Activated CD8-positive, alpha-beta memory T cell treated with anti-CD3 and anti-CD28 coated beads, Interleukin-2, amount 10 ng/mL, durations not matched to agents 7 days and 5 days (primary cell): ENCODE measurements at places on chromosomes 2 and 18. TPM values are rescaled to one million over a fixed set of nuclear protein-coding genes. Genes with fewer than 3 reads are reported as not detected.

GRCh38 chr18:52130624-52131301, 209.2 kb upstream of the DCC start:
- H3K27me3 ChIP-seq: no peaks in the 10 kb centered on the region
- no peaks in the 10 kb centered on the region for H3K36me3 ChIP-seq
- H3K4me1 ChIP-seq: no peaks in the 10 kb centered on the region
- H3K4me3 ChIP-seq: no peak overlapping the region
- DNase-seq: no peak

Gene CYP26B1
- not detected for total RNA-seq

DNA sequence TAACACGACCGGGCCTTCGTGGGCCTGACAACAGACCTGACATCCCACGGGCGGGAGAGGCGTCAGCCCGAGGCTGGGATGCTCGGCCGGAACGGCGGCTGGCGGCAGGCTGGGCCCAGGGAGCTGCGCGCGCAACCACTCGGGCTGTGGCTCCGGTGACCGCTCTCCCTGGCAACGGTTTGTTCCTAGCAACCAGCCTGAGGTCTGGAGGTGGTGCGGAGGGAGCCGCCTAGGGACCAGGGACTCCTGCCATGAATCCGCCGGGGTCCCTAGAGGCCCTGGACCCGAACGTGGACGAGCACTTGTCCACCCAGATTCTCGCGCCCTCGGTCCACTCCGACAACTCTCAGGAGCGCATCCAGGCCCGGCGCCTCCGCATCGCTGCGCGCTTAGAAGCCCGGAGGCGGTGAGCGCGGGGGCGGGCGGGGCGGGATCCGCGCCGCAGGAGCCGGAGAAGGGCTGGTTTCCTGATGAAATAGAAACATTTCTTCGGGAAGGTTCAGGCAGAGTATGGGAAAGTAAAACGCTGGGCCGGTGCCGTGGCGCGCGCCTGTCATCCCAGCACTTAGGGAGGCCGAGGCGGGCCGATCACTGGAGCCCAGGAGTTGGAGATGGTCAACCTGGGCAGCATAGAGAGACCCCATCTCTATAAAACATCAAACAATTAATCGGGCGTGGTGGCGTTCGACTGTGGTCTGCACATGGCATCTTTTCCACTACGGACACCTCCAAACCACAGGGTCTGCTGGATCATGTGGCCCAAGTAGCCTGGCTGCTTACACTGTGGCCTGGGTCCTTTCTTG, at the start of gene DRC1:
TSS of gene DRC1 (plus strand) at position 182 of the 803 bp plus-strand sequence. CDS start at position 252, 70 bp downstream.
- peaks cover 24% of the 10 kb centered on the region for H3K27me3 ChIP-seq
- H3K4me3 ChIP-seq: no peak within 1 kb of the TSS
- H3K36me3 ChIP-seq: peaks cover 1% of the 10 kb centered on the region
- no peak within 1 kb of the TSS for H3K27ac ChIP-seq

Gene SEMA4C
- total RNA-seq: 11.6 TPM

- no peaks in the 10 kb centered on the region for H3K36me3 ChIP-seq
- no peak overlapping the region for H3K4me3 ChIP-seq
- no peak for DNase-seq
- no peak overlapping the region for H3K27ac ChIP-seq
Observed at GRCh38 chr2:181836583-181836982, 54.9 kb upstream of the ITPRID2 start.

Gene ALK
- total RNA-seq: not detected

DNA sequence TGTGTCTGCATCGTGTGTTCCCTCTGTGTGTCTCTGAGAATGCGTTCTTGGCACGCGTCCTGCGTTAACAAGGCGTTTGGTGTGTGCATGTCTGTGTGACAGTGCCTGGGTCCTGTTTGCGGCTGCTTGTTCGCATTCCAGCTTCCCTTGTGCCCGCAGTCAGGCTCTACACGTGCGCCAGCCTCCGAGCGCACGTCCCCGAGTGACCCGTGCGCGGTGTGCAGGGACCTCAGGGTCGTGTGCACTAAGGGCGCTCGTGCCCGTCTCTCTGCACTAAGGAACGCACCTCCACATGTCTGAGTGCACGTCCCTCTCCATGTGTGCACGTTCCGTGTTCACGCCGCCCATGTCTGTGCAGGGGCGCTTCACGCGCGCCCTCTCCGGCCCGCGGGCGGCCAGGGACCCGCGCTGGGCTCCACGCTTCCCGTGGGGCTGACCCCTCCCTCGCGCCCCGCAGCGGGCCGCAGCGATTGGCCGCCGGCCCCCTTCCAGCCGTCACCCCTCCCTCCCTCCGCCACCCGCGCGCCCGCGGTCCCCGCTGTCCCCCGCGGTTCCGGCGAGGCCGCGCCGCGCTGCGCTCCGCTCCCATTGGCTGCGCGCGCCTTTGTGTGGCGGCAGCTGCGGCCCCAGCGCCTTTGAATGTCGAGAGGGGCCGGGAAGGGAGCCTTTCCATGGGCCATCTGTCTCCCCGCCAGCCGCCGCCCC, 229.4 kb downstream of the HAUS1 start:
- H3K4me3 ChIP-seq: peak overlapping the region; percentile 52
- H3K27ac ChIP-seq: no peak overlapping the region
- no peaks in the 10 kb centered on the region for H3K36me3 ChIP-seq
- H3K27me3 ChIP-seq: peaks cover 87% of the 10 kb centered on the region

GRCh38 chr2:213015387-213016165, 135.8 kb downstream of the IKZF2 start:
- H3K27ac ChIP-seq: peak overlapping the region; percentile 54
- DNase-seq: peak; percentile 83
- peaks cover 40% of the 10 kb centered on the region for H3K4me1 ChIP-seq
- peak overlapping the region; percentile 38 for H3K4me3 ChIP-seq
- peaks cover 43% of the 10 kb centered on the region for H3K27me3 ChIP-seq
- peaks cover 27% of the 10 kb centered on the region for H3K36me3 ChIP-seq

GRCh38 chr2:237651761-237652160, 24.4 kb downstream of the LRRFIP1 start:
- H3K27me3 ChIP-seq: peaks cover 34% of the 10 kb centered on the region
- H3K27ac ChIP-seq: no peak overlapping the region
- H3K4me1 ChIP-seq: peaks cover 7% of the 10 kb centered on the region

Gene ACMSD
- not detected for total RNA-seq

DNA sequence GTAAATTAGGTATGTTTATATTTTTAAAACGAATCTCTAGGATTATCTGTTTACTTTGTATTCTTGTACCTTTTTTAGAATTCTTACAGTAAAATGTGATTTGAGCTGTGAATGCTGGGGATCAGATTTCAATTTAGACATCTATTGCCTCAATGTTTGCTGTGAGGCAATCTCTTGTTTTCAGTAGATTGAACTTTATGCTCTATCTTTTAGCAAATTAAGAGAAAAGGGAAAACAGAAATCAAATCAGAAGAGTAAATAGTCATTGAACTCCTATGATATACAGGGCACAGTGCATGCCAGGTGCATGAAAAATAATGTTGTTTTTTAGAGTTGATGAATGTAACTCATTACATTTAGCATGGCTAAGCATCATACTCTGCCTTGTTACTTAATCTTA, 39.5 kb downstream of the ZC3H6 start:
- no peak overlapping the region for H3K27ac ChIP-seq
- no peaks in the 10 kb centered on the region for H3K27me3 ChIP-seq
- no peak for DNase-seq
- H3K4me1 ChIP-seq: no peaks in the 10 kb centered on the region

DNA sequence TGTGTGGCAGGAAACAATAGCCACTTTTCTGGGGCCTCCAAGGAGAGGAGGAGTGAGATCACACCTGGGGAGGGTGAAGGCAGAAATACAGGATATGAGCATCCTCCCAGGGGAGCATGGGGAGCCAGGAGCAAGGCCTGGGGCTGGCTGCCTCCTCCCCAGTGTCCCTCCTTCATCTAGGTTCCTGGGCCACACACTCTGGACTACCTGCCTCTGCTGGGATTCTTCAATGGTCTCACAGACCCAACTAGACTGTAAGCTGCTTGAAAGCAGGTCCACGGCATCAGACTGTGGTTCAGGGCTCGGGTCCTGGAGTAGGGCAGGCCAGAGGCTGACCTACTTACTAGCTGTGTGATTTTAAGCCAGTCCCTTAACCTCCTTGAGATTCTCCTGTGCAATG, 94.0 kb downstream of the MCFD2 start:
- no peak overlapping the region for H3K27ac ChIP-seq
- peaks cover 13% of the 10 kb centered on the region for H3K27me3 ChIP-seq
- H3K36me3 ChIP-seq: no peaks in the 10 kb centered on the region
- no peak for DNase-seq
- H3K4me1 ChIP-seq: no peaks in the 10 kb centered on the region

Gene SCG2
- not detected for total RNA-seq

DNA sequence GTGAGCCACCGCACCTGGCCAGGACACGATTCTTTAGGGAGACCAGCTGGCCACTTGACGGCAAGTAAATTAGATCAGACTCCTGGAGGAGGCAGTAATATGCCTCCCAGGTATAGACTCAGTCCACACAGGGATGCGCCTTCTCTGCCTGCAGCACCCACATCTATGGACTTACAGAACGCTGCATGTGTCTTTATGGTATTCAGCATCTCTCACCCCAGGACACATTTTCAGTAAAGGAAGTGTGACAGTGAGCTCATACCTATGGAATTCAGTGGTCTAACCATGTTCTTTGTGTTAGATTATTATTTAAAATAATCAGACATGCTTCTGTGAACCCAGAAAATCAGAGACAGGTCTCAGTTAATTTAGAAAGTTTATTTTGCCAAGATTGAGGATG, 5.9 kb upstream of the NARS1 start:
- no peak overlapping the region for H3K4me3 ChIP-seq
- no peaks in the 10 kb centered on the region for H3K27me3 ChIP-seq
- H3K27ac ChIP-seq: no peak overlapping the region
- H3K4me1 ChIP-seq: peaks cover 15% of the 10 kb centered on the region
- no peak for DNase-seq
- peaks cover 2% of the 10 kb centered on the region for H3K36me3 ChIP-seq

DNA sequence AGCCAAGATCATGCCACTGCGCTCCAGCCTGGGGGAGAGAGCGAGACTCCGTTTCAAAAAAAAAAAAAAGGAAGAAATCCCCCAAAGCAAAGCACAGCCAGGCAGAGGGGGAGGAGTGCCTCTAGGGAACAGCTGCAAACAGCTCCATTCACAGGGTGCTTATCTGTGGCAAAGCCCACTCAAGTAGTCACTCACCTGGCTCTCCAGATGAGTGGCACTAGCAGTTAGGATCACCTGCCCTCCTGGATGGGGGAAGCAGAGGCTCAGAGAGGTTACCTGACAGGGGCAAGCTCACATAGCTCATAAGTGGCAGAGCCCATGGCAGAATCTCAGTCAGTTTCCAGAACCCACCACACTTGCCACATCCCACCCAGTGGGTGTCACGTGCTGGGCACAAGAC, 30.3 kb downstream of the TFCP2L1 start:
- peaks cover 5% of the 10 kb centered on the region for H3K4me1 ChIP-seq
- H3K27ac ChIP-seq: no peak overlapping the region
- H3K27me3 ChIP-seq: peaks cover 3% of the 10 kb centered on the region
- H3K36me3 ChIP-seq: no peaks in the 10 kb centered on the region
- DNase-seq: no peak

Gene CCDC68
- not detected for total RNA-seq

- H3K4me3 ChIP-seq: no peak overlapping the region
- H3K36me3 ChIP-seq: no peaks in the 10 kb centered on the region
- H3K27ac ChIP-seq: no peak overlapping the region
- H3K27me3 ChIP-seq: peaks cover 6% of the 10 kb centered on the region
Observed at GRCh38 chr2:42372474-42373200, 11.6 kb upstream of the COX7A2L start.

Gene SH2D6
- 0.52 TPM for total RNA-seq

Gene GALNT14
- not detected for total RNA-seq

DNA sequence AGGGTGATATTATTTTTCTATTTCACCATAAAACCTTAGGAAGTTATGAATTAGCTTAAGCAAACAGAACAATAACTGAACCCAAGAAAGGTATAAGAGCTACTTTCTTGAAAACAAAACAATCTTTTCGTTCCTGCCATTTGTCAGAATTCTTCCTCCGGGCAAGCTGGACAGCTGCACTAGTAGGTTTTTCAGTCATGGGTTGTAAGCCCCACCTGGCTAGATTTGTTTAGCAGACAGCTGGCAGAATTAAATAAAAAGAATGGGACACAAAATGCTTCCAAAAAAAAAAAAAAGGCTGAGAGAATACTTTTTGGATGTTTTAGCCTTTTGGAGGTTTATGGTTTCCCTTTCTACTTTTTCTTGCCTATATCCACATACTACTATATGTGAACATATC, 694.1 kb downstream of the ARHGAP15 start:
- no peaks in the 10 kb centered on the region for H3K4me1 ChIP-seq
- DNase-seq: no peak
- no peaks in the 10 kb centered on the region for H3K36me3 ChIP-seq
- H3K27me3 ChIP-seq: peaks cover 25% of the 10 kb centered on the region

DNA sequence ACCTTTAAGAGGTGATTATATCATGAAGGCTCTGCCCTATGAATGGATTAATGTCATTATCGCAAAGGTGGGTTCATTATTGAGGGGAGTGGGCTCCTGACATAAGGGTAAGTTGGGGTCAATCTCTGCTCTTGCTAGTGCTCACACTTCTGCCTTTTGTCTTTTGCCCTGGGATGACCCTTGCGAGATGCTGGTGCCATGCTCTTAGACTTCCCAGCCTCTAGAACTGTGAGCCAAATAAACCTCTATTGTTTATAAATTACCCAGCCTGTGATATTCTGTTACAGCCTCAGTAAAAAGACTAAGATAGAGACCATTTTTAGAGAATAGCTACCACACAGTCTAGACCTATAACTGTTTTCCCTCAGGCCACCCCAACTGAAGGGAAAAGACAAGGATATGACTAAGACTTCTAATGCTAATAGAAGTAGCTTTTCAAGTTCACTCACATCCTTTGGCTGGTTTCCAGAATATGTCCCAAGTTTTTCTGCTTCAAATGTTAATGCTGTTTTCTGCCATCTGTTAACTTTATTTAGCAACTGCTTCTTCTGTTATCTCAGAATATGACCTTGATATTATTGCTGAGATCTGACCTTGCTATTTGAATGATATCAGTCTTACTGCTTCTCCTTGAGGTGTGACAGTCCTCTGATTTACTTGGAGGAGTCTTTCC, 65.1 kb upstream of the STAM2 start:
- H3K27me3 ChIP-seq: peaks cover 6% of the 10 kb centered on the region
- DNase-seq: no peak
- no peak overlapping the region for H3K4me3 ChIP-seq
- H3K4me1 ChIP-seq: no peaks in the 10 kb centered on the region

- H3K27me3 ChIP-seq: peaks cover 3% of the 10 kb centered on the region
- H3K27ac ChIP-seq: peak overlapping the region; percentile 87
- H3K36me3 ChIP-seq: peaks cover 74% of the 10 kb centered on the region
- peak overlapping the region; percentile 89 for H3K4me3 ChIP-seq
- no peak for DNase-seq
Observed at GRCh38 chr2:113178069-113178746, 4.4 kb downstream of the PSD4 start.

Gene DNAH7
- total RNA-seq: not detected

GRCh38 chr2:136319237-136319636, 201.3 kb upstream of the CXCR4 start:
- no peaks in the 10 kb centered on the region for H3K36me3 ChIP-seq
- no peak overlapping the region for H3K27ac ChIP-seq
- no peaks in the 10 kb centered on the region for H3K27me3 ChIP-seq
- H3K4me1 ChIP-seq: peaks cover 25% of the 10 kb centered on the region
- DNase-seq: no peak

GRCh38 chr2:45992021-45992740, 305.0 kb upstream of the EPAS1 start:
- peaks cover 4% of the 10 kb centered on the region for H3K4me1 ChIP-seq
- no peak for DNase-seq
- no peak overlapping the region for H3K27ac ChIP-seq
- no peak overlapping the region for H3K4me3 ChIP-seq
- H3K27me3 ChIP-seq: no peaks in the 10 kb centered on the region

Gene CFAP65
- total RNA-seq: not detected
